NCI-H460 (cell line): ENCODE measurements at places on chromosomes 3 and 15.

GRCh38 chr3:31137718-31138465, 243.4 kb upstream of the GADL1 start:
- no peak for DNase-seq

DNA sequence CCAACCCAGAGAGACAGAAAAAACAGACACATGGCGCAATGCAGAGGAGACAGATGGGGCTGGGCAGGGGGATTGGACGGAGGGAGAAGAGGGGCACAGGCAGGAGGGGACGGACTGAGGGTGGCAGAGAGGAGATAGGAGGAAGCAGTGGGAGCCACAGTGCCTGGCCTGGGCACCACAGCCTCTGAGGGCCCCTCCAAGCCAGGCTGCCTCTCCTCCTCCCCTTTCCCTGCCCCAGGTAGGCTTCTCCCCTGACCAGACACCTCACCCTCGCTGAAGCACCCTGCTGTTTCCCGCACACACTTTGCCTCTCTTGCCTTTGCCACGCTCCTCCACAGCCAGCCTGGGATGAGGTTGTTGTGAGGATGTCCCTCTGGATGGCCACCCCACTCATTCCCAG, 84.0 kb upstream of the PRR20G start:
- no peak for DNase-seq

- no peak for DNase-seq
Observed at GRCh38 chr15:101709466-101709865, 14.8 kb downstream of the TARS3 start.

GRCh38 chr3:43388915-43389314, 102.6 kb downstream of the SNRK start:
- no peak for DNase-seq

GRCh38 chr3:160797356-160797755, 41.3 kb downstream of the PPM1L start:
- no peak for DNase-seq

GRCh38 chr3:134291319-134292254, 40.9 kb upstream of the RYK start:
- no peak for DNase-seq

GRCh38 chr3:10012106-10012505, 14.1 kb upstream of the FANCD2 start:
- DNase-seq, result no peak

DNA sequence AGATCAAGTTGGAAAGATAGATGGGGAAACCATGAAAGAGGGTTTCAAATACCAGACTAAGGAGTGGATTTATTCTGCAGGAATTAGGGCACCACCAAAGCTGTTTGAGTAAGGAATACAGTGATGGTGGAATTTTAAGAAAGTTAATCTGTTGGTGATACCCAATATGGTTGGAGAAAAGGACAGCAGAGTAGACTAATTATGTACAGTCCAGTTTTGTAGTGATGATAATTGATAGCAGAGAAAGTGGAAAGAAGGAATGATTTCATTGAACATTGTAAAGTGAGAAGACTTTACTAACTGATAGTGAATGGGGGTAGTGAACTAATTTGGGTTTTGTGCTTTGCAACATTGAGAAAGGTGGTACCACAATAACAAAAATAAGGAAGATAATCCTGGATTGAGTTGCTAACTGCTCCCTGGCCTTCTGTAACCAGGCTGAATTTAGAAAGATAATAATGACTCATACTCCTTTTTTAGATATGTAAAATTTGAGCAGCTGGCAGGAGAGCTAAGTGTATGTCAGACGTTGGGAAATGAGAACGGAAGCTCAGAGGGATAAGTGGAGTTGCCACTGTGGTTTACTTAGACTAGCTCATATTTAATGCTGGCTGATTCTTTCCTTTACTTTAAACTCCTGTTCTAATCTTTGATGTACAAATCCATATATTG, 16.9 kb downstream of the TCAIM start:
- DNase-seq, result no peak

- DNase-seq, result no peak
Observed at GRCh38 chr15:76393614-76394013, 57.0 kb downstream of the ISL2 start.

DNA sequence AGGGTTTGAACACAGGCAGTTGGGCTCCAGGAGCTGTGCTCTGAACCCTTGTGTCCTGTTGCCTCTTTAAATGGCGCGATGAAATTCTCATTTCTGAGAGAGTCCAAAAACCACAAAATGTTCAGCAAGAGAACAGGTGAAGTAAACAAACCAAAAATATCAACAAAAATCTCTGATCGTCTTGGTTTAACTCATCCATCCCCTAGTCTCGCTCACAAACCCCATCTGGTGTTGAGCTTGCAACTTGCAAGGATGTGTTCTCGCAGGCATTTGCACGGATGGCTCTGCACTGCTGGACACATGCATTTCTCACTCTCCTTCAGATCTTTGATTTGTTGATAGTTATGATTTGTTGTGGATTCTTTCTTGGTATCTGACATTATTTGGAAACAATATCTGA, 31.1 kb downstream of the FAH start:
- DNase-seq, result no peak

GRCh38 chr15:63968122-63968524, 78.2 kb downstream of the DAPK2 start:
- no peak for DNase-seq

DNA sequence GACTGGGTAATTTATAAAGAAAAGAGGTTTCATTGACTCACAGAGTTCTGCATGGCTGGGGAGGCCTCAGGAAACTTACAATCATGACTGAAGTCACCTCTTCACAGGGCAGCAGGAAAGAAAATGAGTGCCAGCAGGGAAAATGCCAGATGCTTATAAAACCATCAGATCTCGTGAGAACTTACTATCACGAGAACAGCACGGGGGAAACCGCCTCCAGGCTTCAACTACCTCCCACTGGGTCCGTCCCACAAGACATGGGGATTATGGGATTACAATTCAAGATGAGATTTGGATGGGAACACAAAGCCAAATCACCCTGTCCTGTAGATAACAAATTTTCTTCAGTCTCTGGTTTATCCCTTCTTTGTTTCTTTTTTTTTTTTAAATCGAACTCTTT, 31.0 kb upstream of the AVEN start:
- no peak for DNase-seq

- no peak for DNase-seq
Observed at GRCh38 chr3:169809230-169809795, 3.4 kb upstream of the LRRIQ4 start.

DNA sequence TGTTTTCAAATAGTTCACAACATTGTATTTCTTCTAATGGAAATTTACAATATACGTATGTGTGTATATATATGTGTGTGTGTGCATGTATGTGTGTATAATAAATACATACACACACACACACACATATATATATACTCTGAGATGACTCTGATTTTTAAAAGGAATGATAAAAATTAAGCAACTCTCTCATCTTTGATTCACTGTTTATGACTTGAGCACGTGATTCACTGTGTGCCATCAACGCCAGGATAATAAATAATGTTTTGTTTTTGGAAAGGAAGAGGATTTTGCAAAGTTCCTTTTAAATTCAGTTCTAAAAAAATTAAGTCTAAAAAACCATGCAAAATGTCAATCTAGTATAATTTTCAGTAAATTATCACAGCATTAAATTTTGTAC, 132.4 kb downstream of the P3H2 start:
- no peak for DNase-seq

DNA sequence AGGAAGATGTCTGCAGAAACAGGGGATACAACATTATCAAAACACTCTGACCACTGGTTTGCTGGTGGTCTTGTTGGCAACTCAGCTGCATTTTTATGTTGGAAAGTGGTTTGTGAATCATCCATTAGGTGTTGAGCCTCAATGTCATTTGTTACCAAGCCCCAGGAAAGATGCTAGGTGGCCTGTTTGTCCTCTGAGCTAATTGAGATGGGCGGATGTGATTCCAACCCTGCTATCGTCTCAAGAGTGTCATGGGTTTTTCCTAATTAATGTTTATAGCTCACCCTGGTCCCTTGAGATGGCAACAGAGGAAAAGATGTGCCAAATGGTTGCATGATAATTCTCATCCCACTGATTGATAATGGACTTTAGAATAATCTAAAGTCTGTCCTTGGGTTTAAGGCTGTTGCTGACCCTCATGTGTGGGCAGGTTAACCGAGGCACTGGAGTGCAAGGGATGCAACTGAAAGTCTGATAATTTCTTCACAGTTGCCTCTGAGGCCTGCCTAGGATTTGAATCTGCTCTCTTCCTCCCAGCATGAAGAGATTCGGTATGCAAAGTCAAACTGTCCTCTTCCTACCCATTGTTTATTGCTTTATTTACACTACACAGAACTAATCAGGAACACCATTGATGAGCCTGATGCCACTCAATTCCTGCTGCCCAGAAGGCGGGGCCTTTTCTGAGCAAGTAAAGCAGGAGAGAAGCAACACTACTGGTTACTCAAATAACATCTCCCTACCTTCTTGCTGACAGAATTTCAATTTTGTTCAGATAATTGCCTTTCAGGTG, 166.2 kb upstream of the TBC1D5 start:
- no peak for DNase-seq

GRCh38 chr3:414063-414462, 217.5 kb downstream of the CHL1 start:
- peak; percentile 29 for DNase-seq

- no peak for DNase-seq
Observed at GRCh38 chr3:124826703-124827102, 60.5 kb downstream of the ITGB5 start.

GRCh38 chr15:96353930-96354730, 23.6 kb downstream of the NR2F2 start:
- no peak for DNase-seq

GRCh38 chr15:85673326-85673725, 121.4 kb downstream of the KLHL25 start:
- no peak for DNase-seq

DNA sequence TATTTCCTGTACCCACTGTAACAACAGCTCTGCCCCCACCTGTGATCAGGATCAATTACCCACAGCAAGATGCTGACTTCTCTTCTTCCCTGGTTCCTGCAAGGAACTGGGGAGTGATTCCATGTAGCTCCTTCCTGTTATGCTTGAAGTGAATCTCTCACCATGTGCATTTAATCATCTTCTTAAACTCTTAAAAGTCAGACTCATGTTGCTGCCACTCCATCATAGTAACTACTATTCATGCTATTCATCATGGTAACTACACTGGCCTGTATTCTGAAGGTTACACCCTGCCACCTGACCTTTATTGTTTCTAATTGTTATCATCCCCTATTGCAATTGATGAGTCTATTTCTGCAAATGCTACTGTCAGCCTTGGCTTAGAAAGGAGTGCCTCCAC, 89.5 kb downstream of the SUCNR1 start:
- no peak for DNase-seq

DNA sequence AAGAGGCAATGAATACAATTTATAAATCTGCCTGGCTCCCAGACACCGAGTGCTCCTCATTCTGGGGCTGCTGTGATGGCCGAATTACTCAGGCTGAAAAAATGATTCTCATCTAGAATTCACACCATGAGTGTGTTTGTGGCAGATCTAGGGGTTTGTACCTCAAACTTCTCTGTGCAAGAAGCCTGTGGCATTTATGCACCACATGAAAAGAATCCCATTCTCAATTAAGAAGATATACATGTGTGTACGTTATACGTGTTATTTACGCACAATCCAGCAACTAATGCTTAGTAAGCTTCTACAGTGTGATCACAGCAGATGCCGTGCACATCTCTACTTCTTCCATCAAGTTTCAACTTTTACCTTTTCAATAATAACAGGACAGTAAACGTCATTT, 476.8 kb downstream of the SHQ1 start:
- no peak for DNase-seq

DNA sequence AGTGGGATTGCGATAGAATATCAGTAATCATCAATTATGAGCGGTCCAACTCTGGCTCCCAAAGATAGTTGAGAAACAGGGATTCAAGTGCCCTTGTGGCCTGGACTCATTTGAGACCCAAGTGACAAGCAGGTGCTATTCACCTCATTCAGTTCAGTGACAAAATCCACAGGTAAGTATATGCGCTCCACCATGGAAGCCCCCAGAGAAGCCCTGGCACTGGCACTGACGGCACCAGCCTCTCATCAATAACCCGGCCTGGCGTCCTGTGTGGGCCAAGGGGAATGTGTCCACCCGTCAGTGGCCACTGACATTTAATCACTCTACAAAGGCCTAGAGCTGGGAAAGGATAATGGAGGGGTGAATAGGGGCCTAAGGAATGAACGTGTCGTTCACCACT, 117.2 kb downstream of the ADCY5 start:
- DNase-seq, result no peak

DNA sequence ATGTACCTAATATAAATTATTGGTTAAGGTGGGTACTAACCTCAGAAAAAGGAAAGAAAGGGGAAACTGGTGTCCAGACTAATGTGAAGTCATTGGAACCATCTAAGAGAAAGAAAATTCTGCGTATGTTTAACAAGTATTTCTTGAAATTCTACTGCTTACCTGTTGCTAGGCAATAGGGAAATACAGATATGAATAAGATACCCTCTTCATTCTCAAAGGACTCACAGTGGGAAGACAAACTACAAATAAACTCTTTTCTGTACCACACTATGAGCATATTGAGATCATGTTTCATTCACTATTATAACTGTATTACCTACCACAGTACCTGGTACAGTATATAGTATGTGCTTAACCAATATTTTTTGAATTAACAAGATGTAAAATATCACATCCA, 140.5 kb upstream of the MLF1 start:
- DNase-seq, result no peak

GRCh38 chr3:102089904-102090720, 240.8 kb downstream of the NFKBIZ start:
- DNase-seq, result peak; percentile 26

DNA sequence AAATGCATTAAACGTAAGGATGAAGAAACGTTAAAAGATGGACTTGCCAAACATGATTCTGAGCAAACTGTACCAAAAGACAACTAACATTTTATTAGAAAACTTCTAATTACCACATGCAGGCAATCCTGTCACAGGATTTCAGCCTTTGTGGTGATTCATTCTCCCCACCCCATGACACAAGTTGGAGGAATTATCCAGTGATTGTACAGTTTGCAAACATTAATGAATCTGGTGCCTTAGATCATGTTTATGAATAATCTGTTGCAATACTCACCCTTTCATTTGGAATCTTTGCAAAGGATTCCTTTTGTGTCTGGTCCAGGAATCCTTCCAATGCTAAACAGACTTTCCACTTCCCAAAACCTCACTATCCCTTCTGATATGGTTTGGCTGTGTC, 23.3 kb upstream of the ERC2 start:
- no peak for DNase-seq

DNA sequence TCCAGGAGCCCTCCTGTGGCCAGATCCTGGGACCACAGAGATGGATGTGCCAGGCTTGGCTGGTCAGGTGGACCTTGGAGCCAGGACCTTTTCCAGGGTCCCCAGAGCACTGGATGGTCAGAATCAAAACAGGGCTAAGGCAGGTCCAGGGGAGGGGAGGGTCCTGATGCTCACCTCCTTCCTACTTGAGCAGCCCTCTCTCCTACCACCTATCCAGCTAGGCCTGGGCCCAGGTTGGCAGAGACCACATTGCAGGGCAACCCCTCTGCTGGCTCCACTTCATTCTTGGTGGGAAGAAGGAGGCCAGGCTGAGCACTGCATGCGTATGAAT, 28.5 kb upstream of the SFMBT1 start:
- DNase-seq, result no peak
